ENCODE measurements at places on chromosomes 12 and 14.

DNA sequence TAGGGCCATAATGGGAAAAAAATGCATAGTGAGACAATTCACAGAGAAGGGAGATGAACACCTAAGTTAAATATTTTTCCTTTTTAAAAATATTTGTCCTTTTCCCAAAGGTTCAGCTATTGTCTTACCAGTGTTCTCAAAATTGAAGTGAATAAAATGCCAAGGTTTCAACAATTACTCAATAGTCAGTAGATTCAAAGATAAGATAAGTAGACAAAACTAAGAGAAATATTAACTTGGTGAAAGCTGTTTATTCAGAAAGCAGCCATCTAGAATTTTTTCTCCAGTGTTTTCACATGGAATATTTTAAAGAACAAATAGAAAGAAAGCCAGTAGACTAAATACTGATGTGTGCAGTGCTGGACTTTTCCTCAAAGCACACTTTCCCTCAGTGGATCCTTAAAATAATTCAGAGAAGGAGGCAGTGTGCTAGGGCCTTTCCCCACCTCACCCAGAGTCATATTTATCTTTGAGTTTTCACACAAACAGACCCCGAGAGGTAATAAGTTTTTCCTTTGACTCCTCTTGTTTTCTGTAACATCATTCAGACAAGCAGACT, 144.5 kb upstream of the PLEKHG7 start:
- no peak for DNase-seq

- DNase-seq: no peak
Measured at GRCh38 chr14:33486332-33486890, 464.5 kb downstream of the EGLN3 start.

DNA sequence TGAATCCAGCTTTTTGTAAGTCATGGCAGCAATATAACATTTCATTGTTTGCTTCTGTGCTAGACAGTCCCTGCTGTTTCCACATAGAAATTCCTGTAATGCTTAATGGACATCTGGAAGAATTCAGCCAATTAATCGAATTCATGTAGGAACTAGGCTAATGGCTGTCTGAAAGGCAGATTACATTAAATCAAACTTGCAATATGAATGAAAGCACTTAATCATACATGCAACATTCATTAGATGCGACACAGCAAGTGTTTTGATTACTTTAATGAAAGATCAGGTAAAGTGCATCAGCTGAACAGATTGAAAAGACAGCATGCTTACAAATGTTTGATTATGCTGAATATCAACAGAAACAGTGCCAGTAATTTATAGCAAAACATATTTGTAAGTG, 24.1 kb upstream of the INSM2 start:
- DNase-seq: no peak

- no peak for DNase-seq
Measured at GRCh38 chr14:49950275-49951228, 57.7 kb downstream of the ARF6 start.

DNA sequence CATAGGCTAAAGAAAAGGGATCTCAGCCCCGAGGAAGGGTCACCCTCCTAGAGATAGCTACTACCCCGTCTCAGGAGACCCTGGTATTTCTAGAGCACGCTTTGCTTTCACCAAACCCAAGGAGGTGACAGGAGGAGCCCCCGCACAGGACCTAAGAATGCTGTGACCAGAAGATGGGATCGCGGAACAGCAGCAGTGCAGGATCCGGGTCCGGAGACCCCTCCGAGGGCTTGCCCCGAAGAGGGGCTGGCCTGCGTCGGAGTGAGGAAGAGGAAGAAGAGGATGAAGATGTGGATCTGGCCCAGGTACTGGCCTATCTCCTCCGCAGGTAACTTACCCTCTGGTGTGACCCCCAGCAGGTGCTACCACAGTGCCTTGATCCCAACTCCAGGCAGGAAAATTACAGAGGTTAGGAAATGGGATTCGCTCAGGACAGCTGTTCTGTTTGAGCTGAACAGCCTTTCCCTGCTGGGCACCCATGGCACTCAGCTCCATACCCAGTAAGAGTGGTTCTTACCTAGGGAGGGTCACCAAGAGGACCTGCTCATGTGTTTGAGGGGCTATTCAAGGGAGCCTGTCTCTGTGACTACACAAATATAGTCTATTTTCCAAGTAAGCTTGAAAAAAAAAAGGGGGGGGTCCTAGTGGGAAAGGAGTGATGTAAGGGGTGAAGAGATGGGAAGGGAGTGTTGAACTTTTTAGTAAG, 826 bp upstream of the NRL start:
- no peak for DNase-seq

GRCh38 chr14:91904483-91904882, 37.1 kb upstream of the TC2N start:
- DNase-seq: no peak

DNA sequence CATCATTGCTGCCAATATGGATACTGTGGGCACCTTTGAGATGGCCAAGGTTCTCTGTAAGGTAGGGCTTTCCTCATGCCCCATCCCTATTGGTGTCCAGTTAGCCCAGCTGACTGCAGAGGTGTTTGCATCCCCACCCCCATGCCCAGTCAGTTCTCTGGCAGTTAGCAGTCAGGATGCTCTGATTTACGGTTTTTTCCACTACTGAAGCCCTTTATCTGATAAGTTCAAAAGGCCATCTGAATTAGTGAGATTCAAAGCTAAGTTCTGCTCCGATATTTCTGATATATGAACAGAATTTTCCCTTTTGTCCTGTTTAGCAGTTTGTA, 773 bp downstream of the GMPR2 start:
- no peak for DNase-seq

DNA sequence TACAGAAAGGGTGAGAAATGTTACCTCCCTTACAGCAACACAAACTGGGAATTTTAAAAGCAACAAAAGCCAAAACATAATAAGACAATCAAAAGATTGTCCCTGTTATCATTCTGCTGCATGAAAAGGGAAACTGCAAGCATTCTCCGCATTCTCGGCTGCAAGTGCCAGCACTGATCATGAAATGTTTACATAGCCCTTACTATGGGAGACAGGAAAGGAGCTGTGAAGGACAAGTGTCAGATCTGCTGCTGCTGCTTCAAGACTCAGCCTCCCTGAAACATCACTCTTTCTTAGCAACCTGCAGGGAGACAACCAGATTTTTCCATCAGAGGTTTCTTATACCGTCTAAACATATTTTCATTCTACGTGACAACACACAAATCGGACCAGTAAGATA, 20.1 kb downstream of the DENND5B start:
- DNase-seq: no peak

DNA sequence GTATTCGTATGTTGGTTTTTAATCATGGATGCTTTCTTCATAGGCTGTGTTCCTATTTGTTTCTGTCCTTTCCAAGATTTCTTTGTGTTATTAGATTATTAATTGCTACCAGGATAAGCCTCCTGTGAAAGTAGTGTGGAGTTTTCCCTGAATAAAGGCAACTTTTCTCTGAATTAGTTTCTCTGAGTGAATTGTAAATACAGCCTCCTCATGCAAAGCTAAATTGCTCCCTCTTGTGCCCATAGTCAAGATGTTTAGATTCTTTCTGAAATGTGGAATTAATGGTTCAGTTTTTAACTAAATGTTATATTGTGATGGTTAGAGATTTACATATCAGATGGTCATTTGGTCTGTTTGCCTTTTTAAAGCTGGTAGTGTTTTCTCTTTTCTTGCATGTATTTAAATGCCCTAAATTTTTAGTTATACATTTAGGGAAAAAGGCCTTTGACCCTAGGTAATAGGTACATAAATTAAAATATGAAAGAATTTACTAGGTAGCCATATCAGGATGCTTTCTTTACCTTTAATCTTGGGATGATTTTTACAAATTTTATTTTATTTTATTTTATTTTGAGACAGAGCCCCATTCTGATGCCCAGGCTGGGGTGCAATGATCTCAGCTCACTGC, 8.9 kb downstream of the APAF1 start:
- DNase-seq: peak; percentile 14

GRCh38 chr14:77565289-77565993, 51.0 kb downstream of the SPTLC2 start:
- no peak for DNase-seq

DNA sequence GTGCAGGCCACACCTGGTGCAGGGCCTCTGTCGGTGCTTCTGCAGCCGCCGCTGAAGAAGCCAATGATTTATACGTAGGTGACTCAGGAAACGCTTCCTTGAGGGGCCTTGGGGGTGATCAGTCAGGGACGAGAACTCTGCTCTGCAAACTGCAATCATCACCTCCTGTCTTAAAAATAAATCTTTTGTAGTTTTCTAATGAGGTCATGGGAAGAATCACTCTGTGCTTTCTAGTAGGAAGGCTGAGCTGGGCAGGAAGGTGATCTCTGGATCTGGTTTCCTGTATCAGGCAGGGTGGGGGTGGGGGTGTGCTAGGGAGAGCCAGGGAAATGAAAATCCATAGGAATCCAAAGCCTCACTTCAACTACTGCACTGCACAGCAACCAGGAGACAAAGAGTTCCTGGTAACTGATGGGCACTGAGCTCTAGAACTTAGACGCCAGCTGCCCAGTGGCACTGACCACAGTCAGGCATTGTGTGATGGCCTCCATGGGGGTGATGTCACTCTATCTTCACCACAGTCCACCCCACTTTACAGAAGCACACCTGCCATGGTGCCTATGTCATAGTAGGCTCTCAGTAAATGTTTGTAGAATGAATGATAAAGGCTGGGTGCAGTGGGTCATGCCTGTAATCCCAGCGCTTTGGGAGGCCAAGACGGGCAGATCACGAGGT, 292.4 kb upstream of the PWP1 start:
- DNase-seq: no peak

- DNase-seq: no peak
Measured at GRCh38 chr14:91869556-91869955, 2.2 kb upstream of the TC2N start.

DNA sequence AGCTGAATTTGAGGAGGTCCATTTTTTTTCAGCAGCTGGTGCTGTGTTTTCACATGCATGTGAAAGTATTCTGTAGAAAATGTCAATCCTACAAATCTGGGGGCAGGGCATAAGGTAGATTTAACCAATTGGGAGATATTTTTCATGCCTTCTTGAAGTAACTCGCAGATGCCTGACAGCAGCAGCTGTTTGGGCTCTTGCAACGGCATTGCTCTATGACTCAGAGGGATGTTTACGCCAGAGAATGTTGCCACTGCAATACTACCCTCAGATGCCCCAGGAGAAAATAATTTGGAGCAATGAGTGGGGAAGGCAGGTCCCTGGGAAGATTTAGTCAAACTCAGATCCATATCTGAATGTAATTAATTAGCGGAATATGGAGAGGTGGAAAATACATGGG, 42.5 kb upstream of the MYBPC1 start:
- DNase-seq: no peak

DNA sequence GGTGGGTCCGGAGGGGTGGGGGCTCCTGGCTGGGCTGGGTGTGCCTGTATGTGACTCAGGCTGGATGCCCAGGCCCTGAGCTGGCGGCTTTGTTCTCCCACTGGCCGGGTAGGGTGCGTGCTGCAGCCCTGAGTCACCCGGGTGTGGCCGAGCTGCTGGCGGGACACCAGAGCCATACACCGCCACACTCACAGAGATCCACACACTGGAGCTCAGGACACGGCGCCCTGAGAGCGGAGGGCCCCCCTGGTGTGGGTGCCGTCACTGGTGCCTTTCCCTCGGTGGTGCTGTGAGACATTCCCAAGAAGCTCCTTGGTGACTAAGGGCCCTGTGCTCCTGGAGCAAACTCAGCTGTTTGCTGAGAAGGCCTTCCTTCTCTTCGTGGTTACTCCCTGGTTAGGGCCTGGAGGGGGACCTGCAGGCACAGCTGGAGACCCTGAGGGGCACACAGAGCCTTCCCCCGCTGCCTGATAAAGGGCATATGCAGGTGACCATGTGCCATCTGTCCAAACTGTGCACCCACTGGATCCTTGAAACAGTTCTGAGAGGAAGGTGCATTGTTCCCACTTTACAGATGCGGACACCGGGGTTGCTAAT, 44.3 kb downstream of the KRT80 start:
- DNase-seq: no peak

- DNase-seq: no peak
Measured at GRCh38 chr12:49959685-49960473, 1.8 kb upstream of the AQP5 start.

DNA sequence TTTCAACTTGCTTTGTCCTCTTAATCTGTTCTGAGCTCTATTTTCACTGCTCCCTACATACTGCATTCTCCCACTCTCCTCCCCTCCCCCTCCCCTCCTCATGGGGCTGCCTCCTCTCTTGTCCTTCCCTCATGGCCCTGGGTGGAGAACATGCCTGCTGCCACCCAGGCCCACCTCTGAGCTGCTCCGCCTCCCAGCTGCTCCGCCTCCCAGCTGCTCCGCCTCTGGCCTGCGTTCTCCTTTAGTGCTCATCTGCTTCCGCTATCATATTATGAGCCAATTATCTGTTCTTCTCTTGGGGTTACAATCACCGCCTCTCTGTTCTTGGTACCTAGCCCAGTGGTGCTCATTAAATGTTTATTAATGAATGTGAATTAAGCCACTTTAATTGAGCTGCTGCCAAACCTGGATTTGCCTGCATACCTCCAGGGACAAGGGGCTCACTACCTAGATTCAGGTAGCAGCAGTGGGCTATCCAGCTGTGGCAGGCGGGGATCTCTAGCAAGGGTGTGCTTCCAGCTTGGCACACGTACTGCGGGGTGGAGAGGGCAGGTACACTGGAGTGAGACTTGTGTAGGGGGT, 32.0 kb upstream of the FAM181A start:
- no peak for DNase-seq

DNA sequence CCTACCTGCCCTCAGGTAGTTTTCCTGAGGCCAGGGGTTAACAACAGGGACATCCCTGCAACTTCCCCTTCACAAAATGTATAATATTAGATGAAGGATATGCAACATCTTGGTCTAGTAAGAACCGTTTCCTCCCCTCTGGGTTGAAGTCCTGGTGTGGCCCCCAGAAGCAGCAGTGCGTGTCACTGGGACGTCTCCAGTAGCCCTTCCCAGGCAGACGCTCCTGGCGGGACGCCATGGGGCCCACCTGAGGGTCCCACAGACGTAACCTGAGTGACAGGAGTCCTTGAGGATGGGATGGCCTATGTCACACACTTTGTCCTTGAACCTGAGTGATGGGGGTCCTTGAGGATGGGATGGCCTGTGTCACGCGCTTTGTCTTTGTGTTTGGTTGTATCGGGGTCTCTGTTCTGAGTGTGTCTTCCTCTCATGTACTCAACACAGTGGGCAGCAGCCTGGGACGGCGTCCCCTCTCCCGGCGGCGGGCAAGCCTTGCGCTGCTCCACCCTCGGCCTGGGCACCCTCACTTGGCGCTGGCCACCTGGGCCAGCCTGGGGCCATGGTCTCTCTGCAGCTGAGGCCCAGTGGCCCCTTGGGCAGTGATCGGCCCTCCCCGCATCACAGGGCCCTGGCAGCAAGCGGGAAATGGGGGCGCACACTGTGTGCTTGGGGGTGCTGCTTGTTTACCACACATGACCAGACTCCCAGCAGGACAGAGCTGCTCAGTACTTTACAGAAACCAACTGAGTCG, 14.3 kb upstream of the AMN start:
- DNase-seq: no peak

GRCh38 chr12:104720339-104721038, 237.6 kb downstream of the SLC41A2 start:
- DNase-seq: no peak

GRCh38 chr14:104432611-104433231, 146.8 kb upstream of the C14orf180 start:
- DNase-seq: no peak
